ENCODE measurements at places on chromosomes 16 and 17.

- no peak for DNase-seq
These were observed 12.8 kb downstream of the GOSR2 start for GRCh38 chr17:46935658-46936266.

GRCh38 chr17:49845321-49845720 is 2.5 kb downstream of the TAC4 start:
- DNase-seq = no peak

DNA sequence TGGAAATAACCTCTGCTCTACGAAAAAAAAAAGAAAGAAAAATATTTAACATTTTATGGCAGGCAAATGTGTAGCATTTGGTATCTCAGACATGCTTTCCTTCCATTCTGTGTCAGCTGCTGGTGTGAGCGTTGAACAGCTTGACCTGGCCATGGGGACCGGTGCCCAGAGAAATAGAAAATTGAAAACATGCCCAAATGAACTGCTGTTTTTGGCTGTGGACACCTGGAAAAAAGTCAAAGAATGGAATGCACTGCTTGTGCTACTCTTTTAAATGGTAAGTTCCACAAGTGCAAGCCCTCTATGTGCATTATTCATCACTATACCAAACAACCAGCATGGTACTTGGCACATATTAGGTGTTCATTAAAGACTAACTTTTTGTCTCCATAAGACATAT is 127.2 kb downstream of the CDH8 start:
- no peak for DNase-seq

DNA sequence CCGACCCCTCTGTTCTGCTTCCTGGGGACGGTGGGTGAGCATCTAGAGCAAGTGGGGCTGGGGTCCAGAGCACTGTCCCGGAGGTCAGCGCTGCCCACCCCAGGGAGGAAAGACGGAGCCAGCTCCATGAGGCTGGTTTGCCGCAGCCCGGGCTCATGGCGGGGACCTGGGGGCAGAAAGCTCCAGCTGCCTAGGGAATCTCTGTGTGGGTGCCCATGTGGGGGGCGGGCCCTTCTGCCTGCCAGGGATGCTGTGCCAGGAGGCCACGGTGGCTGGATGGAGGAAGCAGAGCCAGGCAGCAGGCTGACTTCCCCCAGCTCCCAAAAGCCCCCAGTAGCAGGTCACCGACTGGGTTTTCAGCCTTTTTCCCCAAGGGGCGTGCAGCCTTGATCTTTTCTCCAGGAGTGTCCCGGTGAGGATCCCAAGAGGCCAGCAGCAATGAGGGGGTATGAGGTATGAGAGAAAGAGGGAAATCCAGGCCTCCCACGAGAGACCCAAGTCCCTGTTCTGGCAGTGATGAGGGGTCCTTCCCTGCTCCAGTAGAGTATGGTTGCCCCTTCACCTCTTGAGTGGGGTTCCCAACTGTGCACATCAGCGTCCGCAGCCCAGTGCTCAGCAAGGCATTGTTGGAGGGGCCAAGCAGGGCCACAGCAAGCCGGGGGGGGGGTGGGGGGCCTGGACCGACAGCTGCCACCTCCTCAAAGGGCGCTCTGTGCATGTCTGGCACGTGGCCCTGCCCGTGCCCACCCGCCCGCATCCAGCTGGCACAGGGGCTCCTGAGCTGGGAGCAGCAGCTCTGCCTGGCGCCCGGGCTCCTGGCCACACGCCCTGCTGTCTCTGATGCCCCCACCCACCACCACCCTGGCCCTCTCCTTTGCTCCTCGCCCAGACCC is 15.6 kb upstream of the BCAR1 start:
- no peak for DNase-seq

DNA sequence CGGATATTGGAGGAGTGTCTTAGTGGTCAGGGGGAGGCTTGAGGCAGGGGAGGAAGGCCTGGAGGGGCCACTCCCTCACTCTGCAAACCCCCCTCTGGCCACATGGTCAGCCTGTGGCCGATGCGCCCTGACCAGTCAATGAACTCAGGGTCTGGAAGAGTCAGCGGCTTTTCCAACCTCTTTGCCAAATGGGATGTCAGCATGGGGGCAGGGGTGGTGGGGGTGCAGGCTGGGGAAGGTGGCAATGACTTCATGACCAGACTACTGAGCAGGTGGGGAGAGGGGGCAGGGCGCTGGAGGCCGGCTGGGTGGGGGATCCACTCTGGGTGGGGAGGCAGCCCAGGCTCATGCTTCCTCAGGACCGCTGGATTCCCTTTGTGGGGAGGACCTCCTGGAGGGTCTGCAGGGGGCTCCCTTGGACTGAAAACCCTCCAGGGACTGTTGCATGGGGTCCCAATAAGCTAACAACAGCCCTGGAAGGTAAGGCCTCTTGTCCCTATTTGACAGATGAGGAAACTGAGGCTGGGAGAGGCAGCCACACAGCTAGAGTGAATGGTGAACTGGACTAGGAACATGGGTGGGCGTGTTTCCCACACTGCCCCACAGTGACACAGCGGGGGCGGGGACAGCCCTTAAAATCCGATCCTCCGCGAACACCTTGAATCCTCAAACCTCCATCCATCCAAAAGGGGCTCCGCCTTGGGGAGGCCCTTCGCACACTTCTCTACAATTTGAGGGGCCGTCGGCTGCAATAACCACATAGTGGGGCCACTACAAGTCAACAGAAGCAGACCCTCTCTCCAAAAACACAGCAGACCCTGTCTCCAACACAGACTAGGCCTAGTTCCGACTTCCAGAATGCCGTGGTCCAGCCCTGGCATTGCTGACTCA is 81.0 kb upstream of the TOB1 start:
- no peak for DNase-seq

- DNase-seq = no peak
These were observed 27.9 kb downstream of the CLEC16A start for GRCh38 chr16:10972108-10972818.

- no peak for DNase-seq
These were observed 94.8 kb downstream of the TNFRSF13B start for GRCh38 chr17:16877099-16877498.

- DNase-seq = no peak
These were observed 225.0 kb downstream of the XYLT1 start for GRCh38 chr16:17245776-17246175.

GRCh38 chr16:76724181-76724580 is 447.0 kb downstream of the CNTNAP4 start:
- no peak for DNase-seq

DNA sequence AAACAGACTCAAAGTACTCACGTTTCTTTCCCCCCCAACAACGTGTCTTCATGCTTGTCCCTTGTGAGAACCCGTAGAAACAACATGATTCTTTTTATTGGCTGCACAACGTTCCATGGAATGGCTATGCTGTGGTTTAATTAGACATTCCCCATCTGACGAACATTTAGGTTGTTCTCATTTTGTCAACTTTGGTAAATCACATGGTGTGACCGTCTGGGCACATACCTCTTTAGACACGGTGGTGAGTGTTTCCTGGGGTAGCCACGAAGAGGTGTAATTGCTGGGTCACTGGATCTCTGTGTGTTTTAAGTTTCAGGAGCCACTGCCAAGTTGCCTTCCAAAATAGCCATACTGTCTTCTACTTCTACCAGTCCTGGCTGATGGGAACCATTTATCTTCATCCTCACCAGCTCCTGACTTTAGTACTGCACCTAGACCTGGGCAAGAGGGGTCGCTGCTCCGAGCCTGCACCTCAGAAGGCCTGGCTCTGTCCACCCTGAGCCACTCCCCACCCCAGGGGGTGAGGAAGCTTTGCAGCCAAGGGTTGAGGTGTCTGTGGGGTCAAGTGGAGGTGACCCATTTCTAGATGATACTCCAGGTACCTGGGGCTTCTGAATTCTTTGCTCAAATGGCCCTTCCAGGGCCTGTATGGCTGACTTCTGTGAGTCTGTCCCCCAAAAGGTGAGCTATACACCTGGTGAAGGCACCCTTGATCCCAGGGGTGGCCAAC is 84.7 kb downstream of the IRX5 start:
- no peak for DNase-seq

- no peak for DNase-seq
These were observed 15.0 kb downstream of the TRPV1 start for GRCh38 chr17:3594051-3594800.

DNA sequence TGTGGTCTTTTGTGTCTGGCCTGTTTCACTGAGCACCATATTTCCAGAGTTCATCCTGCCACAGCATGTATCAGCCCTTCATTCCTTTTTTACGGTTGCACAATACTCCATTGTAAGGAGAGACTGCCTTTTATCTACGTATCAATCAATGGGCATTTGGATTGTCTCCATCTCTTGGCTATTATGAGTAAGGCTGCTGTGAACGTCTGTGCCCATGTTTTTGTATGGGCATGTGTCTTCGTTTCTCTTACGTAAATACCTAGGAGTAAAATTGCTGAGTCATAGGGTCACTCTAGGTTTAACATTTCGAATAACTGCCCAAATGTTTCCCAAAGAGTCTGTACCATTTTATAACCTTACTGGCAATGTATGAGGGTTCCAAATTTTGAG is 202.8 kb upstream of the FOXF1 start:
- peak; percentile 98 for DNase-seq

GRCh38 chr17:14337596-14338079 is 36.8 kb downstream of the HS3ST3B1 start:
- no peak for DNase-seq

DNA sequence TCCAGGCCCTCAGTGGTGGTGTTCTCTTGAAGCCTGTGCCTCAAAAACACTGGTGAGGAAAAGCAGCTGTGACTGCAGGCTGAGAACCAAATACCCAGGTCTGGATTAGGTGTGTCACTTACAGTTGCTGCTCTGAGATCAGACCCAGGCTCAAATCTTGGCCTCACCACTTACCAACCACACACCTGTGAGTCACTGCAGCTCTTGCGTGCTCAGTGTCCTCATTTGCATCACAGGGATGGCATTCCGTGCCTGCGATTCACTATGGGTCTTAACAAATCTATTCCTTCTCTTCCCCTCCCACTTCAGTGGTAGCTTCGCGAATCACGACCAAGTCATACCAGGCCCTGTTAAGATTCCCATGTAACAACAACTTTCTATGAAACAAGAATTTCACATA is 233.4 kb upstream of the HSBP1 start:
- DNase-seq = peak; percentile 81

DNA sequence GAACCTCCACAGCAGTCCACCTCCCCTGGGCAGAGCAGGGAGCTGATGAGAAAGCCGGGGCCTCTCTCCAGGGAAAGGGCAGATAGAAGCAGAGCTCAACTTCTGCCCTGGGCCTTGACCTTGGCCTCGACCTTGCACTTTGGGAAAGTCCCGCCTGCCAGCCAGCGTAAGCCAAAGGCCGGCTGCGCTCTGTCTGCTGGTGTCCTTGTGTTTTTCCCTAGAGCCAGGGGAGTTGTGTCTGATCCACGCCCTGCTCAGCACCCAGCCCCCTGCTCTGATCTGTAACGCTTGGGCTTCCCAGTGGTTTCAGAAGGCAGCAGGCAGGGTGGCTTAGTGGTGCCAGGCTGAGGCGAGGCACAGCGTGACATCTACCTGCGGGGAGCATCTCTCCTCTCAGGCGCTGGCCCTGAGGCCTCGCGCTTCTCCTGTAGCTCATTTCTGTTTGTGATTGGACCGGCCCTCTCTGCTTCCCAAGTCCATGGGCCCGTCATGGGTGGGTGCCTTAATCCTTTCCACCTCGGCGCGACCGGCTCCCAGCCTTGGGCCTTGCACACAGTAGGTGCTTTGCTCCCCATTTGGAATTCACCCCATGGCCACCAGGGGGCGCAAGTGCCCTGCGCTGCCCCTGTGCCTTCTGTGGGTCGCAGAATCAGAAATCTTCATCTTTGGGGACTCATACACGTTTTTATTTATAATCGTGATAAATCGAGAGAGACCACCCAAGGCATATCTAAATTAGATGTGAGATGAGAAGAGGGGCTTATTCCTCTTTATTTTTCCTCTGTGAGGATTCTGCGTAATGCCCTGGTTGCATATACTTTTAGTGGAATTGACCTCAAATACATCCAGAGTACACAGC is 24.2 kb downstream of the SGSH start:
- peak; percentile 26 for DNase-seq

- DNase-seq = peak; percentile 53
These were observed 62.0 kb upstream of the NUDT7 start for GRCh38 chr16:77660311-77660710.

GRCh38 chr16:6891496-6891895 is 441.1 kb upstream of the RBFOX1 start:
- no peak for DNase-seq

GRCh38 chr17:61366715-61367413 is 32.8 kb upstream of the TBX2 start:
- DNase-seq = no peak

- peak; percentile 54 for DNase-seq
These were observed 36.4 kb downstream of the HEATR3 start for GRCh38 chr16:50102051-50102746.

- peak; percentile 77 for DNase-seq
These were observed 57.1 kb upstream of the WSB1 start for GRCh38 chr17:27236717-27237315.

DNA sequence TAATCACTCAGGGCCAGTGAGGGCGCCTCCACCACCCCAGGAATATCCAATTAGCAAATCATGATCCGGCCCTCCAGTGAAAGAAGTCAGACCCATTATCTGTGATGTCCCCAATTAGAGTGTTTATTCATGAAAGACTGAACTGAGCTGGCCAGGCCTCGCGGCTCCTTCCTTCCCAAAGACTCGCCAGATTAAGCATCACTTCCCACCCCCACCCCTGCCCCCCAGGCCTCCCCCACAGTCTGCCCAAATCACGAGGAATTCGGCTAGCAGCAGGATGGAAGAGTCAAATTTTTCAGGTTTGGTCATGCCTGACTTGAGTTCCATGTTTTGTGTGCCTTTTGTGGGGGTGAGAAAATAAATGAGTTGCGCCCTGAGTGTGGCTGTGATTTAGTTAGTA is 298.4 kb upstream of the SALL1 start:
- DNase-seq = no peak

GRCh38 chr16:78474762-78475161 is 375.3 kb downstream of the WWOX start:
- DNase-seq = no peak

DNA sequence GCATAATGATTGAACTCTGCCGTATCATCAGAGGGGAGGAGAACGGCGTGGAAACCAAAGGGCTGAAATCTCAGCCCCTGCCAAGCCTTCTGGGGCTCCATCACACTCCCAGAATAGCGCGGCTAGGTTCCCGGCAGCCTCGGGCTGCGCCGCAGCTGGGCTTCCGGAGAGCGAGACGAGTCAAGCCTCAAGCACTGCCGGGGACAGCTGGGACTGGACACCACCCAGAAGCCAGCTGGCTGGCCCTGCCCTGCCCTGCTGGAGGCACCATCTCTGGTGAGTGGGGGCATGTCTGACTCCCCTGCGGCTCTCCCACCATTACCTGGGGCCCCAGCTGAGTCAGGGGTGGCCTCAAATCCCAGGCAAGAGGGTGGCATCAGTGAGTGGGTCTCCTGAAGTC is 7.2 kb upstream of the GPRC5C start:
- no peak for DNase-seq

GRCh38 chr16:85485379-85485778 is 127.7 kb upstream of the GSE1 start:
- DNase-seq = no peak

- DNase-seq = no peak
These were observed 135.4 kb upstream of the KIF2B start for GRCh38 chr17:53687324-53687723.

- peak; percentile 24 for DNase-seq
These were observed 698 bp downstream of the UBE2G1 start for GRCh38 chr17:4365628-4366326.

GRCh38 chr16:22624800-22625533 is 114.3 kb downstream of the NPIPB5 start:
- DNase-seq = peak; percentile 59
